ENCODE measurements at places on chromosomes 1 and 21.

- DNase-seq: peak; percentile 16
Measured at GRCh38 chr1:235253219-235253962, 74.6 kb downstream of the ARID4B start.

DNA sequence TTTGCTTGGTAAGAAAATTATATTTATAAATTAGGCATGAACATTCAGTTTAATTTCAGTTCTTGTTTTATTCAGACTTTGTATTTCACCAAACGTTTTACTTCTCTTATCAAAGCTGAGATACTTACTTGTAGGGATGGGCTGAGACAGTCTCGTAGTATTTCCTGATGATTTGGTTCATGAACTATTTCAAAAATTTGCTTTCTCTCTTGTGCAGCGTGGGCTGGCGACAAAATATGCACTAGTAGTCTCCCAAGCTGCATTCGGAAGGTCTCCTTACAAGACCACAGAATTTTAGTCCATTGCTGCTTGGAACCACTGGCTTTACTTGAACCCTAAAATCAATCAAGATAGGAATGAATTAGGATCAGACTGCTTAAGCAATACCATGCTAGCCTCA is 91.7 kb upstream of the GNG4 start:
- DNase-seq: no peak

DNA sequence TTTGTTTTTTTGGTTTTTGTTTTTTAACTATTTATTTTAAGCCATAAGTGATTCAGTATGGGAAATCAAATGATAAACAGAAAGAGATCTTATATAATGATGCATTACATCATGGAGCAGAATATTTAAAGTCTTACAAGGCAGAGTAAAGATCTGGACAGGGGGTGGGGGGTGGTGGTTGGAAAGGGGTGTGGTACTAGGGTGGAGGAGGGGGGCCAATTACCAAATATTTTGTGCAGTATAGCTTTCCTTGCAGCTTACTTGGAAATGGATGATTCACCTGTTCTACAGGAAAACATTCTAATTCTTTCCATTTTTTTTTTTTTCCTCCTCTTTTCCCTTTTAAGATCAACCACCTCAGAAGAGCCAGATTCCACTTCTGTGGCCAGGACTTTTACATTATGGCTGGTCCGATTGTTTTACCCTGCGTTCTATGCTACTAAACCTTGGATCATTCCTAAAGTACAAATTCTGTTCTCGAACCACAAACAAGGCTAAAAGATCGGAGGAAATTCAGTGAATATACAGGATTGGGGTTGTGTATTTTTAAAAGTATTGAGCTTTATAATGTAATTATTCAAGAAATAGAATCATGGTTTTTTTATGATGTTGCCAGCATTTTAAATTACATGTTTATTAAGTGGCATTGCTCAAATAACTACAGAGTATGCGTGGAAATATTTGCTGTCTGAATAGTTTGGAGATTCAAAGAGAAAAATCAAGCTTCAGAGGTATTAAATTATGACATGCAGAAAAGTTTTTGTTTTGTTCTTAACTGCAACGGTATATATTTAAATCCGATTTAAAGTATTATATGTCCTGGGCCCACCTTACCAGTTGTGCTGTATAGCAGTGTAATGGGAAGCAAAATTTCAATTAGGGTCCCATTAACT is 859.5 kb downstream of the USP25 start:
- DNase-seq: no peak

DNA sequence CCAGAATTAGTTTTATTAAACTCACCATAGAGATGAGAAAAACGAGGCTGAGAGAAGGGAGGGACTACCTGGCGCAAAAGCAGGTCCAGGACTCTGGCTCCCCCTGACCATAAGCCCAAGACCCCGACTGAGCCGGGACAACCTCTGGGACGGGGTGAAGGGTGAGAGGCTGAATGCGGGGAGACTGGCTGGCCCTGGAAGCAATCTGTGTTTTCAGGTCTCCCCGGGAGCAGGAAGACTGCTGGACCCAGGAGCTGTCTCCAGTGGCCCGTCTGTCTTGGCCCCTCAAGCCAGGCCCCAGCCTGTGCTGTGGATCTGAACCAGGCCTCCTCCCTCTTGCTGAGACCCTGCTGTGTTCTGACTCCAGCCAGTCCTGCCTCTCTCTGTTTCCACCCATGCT is 240.8 kb downstream of the TRABD2B start:
- no peak for DNase-seq

- DNase-seq: no peak
Measured at GRCh38 chr1:41767534-41768525, 150.9 kb downstream of the HIVEP3 start.

- no peak for DNase-seq
Measured at GRCh38 chr1:183106746-183107145, 79.3 kb upstream of the LAMC2 start.

DNA sequence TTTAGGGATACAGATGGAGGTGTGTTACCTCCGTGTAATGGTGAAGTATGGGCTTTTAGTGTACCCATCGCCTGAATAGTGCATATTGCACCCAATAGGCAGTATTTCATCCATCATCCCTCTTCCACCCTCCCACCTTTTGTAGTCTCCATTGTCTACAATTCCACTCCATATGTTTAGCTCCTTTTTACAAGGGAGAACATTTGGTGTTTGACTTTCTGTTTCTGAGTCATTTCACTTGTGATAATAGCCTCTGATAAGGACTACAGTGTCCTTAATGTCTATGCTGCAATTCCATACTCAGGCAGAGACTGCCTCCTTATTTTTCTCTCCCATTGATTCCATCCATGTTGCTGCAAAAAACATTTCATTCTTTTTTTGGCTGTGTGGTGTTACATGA is 48.7 kb downstream of the OVGP1 start:
- DNase-seq: no peak

All from retinal pigment epithelial cell (primary cell).